Lung (tissue), 17 donors: ENCODE measurements at places on chromosomes 16 and 17.
A peak's percentile ranks its signal among the peaks of the same experiment; 100 is the strongest.

DNA sequence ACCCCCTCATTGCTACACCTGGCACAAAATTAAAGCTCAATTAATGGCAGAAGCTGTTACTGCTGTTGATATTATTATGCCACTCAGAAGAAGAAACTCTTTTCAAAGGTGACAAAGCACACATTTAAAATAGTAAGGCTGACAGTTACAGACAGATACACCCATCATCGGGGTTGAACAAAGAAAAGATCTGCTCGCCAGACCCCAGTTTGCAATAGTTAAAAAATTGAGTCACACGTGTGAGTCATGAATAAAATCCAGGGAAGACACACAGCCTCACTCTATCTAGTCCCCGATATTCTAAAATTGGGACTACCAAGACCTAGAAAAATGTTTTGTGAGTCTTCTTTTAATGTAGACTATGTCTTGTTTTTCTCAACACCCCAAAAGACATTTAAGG is 330.0 kb upstream of the SOX9 start:
- no peak for DNase-seq

DNA sequence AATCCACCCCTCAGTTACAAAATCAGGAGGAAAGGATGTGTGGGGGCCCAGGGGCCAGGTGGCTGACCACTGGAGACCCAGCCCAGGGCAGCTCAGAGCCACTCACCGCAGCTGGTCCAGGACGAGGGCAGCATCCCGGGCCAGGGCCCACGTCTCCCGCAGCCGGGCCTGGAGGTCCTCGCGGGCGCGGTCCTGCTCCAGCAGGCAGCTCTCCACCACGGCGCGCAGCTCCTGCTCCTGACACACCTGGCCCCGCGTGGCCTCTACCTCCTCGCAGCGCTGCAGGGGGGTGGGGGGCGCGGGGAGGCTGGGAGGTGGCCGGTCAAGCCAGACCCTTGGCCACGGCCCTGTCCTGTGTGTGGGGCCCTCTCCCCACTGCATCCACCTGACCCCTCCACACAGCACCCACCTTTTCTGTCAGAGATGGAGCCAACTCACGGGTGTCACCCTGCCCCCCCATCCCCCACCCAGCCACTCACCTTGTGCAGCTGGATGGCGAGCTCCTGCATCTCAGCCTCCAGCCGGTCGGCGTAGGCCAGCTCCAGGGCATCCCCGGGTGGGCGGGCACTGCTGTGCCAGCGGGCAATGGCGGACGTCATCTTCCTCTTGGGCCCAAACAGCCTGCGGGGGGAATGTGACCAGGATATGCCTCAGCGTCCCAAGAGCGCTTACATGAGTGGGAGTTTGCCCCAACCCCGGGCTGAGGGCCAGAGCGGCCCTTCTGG is 5.1 kb downstream of the NUDT16L1 start:
- DNase-seq: no peak

GRCh38 chr17:21573961-21574610 is 118.2 kb upstream of the KCNJ18 start:
- DNase-seq: peak; percentile 88

- no peak for DNase-seq
Observed at GRCh38 chr17:5784791-5785190, 200.5 kb upstream of the NLRP1 start.

DNA sequence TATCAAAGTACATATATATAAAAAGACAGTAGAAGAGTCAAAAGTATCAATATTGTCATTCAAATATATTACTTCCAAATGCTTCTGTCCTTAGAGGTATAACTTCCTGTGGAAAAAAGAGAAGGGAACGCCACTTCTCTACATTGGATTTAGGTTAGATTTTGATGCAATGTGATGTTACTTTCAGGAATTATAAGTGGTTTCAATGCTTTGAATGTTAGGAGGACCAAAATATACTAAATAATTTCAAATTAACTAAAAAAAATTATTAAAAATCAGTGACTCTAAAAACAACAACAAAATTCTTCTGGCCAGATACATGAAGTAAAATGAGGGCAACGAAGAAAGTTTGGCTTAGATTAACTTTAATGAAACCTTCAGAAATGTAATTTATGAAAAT is 88.0 kb downstream of the BRIP1 start:
- no peak for DNase-seq

- no peak for DNase-seq
Observed at GRCh38 chr17:28843816-28844148, 1.2 kb upstream of the FAM222B start.

DNA sequence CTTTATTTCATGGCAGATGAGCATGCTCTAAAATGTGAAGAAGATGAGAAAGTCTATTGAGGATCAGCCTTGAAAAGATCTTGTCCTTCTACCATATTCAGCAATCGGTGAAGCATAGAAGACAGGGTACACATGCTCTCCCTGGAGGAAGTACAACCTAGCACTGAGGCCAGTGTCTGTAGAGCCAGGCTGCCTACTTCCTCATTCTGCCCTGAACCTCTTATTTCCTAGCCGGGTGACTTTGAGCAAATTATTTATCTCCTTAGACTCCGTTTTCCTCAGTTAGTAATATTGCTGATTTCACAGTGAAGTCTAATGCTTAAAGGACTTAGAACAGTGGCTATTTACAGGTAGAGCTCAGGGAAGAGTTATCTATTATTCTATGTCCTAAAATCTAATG is 58.4 kb downstream of the TMEM100 start:
- DNase-seq: no peak

- no peak for DNase-seq
Observed at GRCh38 chr16:81164481-81164880, 68.3 kb upstream of the GCSH start.

DNA sequence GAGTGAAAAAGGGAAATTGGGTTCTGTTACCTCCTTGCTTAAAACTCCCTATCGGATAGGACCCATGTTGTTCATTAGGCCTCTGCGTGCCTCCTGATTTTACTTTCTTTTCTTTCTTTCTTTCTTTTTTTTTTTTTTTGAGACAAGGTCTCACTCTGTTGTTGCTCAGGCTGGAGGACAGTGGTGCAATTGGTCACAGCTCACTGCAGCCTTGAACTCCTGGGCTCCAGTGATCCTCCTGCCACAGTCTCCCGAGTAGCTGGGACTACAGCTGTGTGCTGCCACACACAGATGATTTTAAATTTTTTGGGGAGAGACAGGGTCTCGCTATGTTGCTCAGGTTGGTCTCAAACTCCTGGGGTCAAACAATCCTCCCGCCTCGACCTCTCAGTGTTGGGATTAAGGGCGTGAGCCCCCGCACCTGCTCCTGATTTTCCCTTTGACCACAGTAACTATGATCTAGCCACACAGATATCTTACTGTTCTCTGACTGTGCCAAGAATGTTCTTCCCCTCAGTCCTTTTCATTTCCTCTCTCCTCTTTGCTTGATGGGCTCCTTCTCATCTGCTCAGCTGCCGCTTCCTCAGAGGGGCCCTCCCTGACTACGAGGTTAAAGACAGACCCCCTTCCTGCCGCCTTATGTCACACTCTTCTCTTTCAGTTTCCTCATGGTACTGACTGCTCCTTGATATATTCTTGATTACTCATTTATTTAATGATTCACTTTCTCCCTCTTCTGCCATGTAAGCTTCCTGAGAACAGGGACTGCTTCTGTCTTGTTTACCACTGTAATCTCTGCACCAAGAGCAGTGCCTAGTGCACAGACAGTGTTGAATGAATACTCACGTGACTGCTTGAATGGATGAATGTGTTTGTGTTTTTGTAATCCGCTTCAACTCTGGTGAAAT is 44.3 kb downstream of the LCMT1 start:
- DNase-seq: no peak

DNA sequence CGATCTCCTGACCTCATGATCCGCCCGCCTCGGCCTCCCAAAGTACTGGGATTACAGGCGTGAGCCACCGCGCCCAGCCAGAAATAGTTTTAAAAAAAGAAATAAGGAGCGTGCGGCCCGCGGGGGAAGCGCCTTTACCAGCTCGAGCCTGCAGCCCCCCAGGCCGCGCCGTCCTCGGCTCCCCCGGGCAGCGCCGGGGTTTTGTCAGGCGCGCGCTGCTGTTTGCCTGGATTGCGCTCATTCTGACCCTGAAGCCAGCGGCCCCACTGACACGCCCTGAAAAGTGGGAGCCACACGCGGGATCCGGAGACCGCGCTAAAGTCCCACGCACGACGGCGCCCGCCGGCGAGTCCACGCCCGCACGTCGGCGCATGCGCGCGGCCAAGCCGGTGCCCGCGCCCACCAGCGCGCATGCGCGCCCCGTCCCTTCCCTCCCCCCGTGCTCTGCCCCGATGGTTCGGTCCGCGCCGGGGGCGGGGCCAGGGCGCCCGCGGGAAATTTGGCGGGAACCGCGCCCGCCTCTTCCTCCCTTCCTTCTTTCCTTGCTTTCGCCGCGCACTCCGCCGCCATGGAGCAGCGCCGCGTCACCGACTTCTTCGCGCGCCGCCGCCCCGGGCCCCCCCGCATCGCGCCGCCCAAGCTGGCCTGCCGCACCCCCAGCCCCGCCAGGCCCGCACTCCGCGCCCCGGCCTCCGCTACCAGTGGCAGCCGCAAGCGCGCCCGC is at the start of gene CDT1:
TSS of gene CDT1 (plus strand) at position 526 of the 724 bp plus-strand sequence. CDS start at position 569, 43 bp downstream.
- DNase-seq: peak; percentile 90

DNA sequence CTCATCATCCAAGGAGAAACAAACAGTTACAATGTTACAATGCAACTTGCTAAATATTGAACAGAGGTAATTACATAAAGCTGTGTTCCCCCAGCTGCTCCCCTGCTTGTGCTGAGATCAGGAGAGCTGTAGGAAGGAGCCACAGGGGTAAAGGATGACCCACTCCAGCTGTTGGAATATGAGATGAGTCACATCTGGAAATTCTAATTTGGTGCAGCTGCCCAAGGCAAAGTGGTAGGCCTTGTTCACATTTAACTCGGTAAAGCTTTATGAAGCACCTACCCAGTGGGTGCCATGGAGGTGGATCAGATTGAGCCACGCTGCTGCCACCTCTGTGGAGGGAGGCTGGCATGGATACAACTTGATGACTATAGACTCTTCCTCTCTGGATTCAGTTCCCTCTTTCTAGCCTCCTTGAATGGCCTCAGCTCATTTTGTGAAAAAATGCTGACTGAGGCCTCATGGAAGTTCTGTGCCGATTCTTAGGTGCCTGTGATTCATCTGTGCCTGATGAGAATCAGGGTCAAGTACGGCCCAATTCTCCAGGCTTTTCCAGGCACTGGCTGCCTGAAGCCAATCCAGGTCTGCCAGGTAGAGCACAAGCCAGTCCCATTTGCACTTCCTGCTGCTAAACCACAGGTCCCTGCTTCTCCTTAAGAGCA is 7.4 kb downstream of the ZNF689 start:
- no peak for DNase-seq

- DNase-seq: no peak
Observed at GRCh38 chr16:2223942-2224486, 623 bp downstream of the E4F1 start.

DNA sequence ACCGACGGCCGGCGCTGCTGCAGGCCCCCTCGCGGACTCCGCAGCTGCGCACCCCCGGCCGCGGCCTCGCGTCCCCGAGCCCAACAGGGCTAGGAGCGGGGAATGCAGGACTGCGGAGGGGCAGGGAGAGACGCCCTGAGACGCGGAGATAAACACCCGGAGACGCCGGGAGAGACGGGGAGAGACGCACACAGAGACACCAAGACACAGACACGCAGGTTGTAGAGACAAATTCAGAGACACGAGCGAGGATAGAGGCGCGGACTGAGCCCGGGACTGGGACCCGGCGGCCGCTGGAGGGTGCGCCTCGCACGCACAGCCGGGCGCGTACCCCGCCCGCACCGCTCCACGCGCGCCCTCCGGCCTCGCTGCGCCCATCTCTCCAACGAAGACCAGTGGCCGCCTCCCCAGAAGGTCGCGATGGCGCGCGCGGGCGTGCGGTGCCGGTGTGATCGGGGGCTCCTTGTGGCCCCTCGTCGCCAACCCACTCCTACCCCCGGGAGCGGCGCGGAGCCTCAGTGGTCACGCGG is 902 bp downstream of the STAC2 start:
- DNase-seq: no peak

GRCh38 chr17:55451203-55451641 is 29.6 kb upstream of the MMD start:
- peak; percentile 90 for DNase-seq

DNA sequence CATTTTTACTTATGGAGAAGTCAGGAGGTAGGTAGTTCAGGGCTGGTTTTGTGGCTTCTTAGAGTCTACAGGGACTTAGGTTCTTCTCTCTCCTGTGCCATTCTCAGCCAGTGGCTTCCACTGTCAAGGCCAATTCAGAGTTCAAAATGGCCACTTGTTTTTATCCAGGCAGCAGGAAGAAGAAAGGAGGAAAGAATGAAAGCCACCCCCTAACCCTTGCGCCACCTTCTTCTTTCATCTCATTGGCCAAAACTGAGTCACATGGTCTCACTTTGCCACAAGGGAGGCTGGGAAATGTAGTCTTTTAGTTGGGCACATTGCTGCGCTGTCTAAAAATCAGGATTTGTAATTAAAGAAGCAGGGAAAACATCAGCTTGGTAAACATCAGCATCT is 60.8 kb upstream of the MED9 start:
- DNase-seq: peak; percentile 40

- peak; percentile 79 for DNase-seq
Observed at GRCh38 chr16:66900721-66901441, 17.8 kb downstream of the CDH16 start.

- peak; percentile 97 for DNase-seq
Observed at GRCh38 chr17:39199820-39200069, 338 bp upstream of the RPL19 start.

DNA sequence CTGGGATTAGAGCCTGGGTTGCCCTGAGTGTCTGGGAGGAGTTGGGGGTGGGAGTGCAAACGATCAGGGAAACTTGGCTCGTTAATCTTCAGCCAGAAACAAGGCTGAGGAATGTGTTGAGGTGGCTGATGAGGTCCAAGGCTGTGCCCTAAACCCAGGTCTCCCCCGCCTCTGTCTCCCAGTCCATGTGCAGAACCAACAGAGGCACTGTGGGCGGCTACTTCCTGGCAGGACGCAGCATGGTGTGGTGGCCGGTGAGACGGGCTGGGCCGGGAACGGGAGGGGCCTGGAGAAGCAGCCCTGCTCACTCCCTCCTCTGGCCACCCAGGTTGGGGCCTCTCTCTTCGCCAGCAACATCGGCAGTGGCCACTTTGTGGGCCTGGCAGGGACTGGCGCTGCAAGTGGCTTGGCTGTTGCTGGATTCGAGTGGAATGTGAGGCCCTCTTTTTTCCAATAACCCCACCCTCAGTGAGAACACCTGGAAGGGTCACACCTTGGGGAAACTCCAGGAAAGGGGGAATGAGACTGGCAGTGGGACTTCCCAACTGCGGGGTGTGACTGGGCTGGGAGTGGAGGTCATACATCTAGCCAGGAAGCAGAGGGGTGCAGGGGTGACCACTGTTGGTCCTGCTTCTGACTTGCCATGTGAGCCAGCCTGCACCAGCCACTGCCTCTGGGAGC is 1.7 kb downstream of the SLC5A2 start:
- peak; percentile 46 for DNase-seq

GRCh38 chr16:70714581-70715054 is 28.8 kb upstream of the MTSS2 start:
- no peak for DNase-seq

DNA sequence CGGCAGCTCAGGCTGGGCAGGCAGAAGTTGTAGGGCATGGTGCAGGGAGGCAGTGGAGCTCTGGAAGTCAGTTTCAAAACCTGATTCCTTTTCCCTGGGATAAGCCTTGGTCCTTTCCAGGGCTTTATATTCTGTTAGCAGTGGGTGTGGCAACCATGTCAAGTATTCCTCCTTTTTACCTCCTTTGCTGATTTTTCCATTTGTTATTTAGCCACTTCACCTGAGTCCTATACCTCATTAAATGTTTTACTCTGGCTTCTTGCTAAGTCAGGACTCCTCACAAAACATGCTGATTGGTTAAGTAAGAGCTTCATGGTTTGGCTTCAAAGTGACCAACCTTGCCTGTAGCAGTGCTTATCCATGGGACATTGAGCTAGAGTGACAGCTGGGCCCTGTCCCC is at the start of gene KRT33B:
TSS of gene KRT33B (minus strand) at position 101 of the 400 bp plus-strand sequence. CDS start at position 38, 63 bp downstream.
- DNase-seq: no peak
